ENCODE measurements at places on chromosomes 3 and 15.

DNA sequence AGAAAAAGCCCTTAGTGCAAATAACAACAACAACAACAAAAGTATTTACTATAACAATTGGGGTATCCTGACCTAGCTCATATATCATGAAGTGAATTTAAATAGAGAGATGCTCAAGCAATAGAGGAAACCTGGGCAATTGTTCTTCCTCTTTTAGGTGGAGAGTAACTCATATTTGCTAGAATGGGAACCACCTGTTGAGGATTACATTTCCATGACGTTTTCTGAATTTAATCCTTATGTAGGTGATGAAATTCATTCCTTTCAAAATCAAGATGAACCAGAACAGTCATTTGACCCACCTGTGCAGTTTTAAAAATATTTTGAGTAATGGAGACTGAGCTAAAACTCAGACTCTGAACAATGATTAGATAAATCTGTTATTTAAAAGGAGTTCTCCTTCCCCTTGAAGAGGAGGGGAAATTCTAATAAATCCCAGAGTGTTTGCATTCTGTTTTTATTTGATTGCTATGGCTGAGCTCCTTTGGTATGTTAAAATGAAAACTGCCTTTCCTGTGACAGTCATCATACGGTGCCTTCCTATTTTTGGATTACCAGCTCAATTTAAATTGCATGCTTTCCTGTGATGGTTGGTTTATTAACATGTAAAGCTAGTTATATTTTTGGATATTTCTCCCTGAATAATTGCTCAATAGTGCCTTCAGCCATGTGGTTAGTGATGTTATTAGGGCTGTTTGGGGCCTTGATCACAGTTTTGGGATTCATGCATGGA, 24.3 kb downstream of the VPS8 start:
- DNase-seq, result no peak

GRCh38 chr15:39741258-39741657, 41.4 kb downstream of the FSIP1 start:
- DNase-seq, result no peak

- peak; percentile 35 for DNase-seq
Observed at GRCh38 chr3:173395412-173396181, 1.9 kb upstream of the NLGN1 start.

DNA sequence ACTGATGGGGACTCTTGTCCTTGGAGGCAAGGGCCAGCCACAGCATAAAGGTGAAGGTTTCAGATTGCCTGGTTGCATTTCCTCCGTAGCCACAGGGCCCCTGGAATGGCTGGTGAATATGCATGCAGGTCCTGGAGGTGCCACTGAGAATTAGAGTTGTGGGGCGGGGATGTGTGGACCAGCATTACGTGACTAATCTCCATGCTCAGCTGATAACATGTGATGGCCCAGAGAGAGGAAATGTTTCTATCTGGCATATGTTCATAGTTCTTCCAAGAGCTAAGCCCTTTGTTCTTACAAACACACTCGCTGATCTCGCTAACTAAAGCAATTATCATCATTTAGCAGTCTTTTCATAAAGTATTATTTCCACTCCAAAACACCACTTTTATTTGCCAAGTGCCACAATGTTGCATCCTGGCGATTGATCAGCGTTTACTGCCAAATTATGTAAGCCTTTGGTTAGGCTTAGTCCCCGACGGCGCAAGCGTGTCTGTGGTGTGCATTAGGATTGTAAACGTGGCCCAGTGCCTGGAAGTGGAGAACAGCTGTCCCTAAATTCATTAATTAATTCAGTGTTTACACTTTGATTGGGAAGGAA, 55.9 kb downstream of the CGNL1 start:
- no peak for DNase-seq

DNA sequence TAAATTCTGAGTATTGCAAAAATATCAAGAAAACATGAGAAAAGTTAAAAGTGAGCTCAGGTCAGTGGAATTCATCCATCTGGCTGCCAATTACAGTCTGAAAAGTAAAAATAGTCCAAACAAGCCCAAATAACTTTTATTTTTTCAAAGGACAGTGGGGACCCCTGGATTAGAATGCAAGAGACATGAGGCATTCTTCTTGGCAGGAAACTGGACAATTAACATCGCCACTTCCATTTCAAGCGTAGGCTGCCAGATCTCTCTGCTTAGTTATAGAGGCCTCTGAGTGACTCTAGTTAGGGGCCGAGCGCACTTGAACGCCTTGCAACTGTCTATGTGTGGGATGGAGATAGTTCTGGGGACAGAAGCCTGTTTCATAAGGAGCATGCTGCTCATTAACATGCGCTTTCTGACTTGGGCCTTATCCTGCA, 189.1 kb downstream of the GHSR start:
- DNase-seq, result no peak

DNA sequence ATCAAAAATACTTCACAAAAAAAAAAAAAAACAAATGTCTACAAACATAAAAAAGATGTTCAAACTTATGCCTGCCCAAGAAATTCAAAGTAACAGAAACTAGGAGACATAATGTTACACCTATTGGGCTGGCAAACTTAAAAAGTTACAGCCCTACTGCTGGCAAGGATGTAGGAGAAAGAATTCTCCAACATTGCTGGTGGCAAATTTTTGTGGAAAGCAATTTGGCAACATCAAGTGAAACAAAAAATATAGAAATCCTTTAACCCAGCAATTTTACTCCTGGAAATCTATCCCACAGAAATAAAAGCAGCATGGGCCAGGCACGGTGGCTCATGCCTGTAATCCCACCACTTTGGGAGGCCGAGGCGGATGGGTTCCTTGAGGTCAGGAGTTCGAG, 73.2 kb downstream of the STAG1 start:
- DNase-seq, result no peak

DNA sequence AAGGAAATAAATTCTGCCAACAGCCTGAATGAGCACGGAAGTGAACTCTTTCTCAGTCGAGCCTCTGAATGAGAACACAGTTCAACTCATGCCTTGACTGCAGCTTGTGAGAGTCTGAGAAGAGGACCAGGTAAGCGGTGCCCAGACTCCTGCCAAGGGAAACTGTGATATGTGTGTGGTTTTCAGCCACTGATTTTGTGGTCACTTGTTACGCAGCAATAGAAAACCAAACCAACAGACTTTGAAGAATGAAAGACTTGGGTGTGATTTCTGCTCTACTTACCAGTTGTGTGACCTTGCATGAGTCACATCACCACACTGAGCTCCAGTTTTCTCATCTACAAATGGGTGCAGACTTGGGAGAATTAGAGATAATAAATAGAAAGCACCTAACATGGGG, 30.6 kb upstream of the FAM107A start:
- DNase-seq, result no peak

All from foreskin keratinocyte (primary cell).